Activated naive CD4-positive, alpha-beta T cell (primary cell): ENCODE measurements at places on chromosomes 12 and 14.
A peak's percentile ranks its signal among the peaks of the same experiment; 100 is the strongest.

DNA sequence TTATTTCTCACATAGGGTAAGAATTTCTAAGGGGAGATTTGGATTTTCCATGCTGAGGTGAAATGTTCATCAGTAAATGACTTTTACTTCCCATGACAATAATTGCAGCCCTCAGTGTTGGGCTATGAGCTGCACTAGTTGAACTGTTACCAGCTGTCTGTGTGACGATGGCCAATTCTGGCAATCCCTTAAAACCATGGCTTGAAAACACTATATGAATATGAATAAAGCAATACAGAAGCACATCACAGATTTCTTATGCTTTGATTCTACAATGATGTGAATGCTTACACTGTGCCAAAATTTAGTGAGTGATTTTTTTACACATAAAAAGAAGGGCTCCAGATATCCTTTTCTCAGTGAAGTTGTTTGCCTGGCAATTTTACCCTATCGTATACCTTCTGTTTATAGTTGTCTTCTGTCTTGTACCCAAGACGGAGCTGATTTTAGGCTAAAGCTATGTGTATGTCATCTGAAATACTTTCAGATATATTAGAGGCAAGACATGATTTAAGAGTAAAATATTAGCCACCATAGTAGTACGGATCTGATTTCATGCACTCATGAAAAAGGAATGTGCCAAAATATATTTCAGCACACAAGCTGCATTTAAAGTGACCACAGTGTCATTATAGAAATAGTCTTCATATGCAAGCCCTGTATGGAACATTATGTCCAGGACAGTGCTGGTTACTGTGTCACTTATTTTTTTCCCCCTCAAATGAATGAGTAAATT, 52.0 kb downstream of the SLC38A4 start:
- no peak for DNase-seq

DNA sequence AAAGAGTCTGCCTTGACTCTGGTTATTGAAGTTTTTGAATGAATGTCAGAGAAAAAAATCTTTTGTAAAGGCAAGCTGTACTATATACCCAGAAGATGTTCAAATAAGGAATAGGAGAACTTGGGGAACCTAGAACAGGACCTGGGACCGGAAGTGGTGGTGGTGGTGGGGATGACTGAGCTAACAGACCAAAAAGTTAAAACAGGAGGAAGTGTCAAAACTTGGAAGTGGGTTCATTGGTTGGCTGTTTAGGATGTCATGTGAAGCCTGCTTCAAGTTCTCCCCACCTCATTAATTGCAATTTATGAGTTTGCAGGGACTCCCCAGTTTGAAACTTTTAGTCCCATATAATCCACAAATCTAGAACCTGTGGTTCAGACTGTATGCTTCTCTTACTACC, 26.2 kb downstream of the PLXNC1 start:
- no peak for DNase-seq

- DNase-seq = no peak
Measured at GRCh38 chr14:83085725-83086124, 1552.1 kb upstream of the SEL1L start.

DNA sequence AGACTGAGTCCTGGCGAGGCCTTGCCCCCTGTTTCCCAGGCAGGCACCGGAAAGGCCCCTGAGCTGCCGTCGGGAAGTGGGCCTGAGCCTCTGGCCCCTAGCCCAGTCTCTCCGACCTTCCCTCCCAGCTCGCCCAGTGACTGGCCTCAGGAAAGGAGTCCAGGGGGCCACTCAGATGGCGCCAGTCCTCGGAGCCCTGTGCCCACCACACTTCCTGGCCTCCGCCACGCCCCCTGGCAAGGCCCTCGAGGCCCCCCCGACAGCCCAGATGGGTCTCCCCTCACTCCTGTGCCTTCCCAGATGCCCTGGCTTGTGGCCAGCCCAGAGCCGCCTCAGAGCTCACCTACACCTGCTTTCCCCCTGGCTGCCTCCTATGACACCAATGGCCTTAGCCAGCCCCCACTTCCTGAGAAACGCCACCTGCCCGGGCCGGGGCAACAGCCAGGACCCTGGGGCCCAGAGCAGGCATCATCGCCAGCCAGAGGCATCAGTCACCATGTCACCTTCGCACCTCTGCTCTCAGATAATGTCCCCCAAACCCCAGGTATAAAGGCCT, 10.9 kb downstream of the TNS2 start:
- no peak for DNase-seq

GRCh38 chr12:7634561-7634960, 31.1 kb downstream of the APOBEC1 start:
- DNase-seq = no peak

DNA sequence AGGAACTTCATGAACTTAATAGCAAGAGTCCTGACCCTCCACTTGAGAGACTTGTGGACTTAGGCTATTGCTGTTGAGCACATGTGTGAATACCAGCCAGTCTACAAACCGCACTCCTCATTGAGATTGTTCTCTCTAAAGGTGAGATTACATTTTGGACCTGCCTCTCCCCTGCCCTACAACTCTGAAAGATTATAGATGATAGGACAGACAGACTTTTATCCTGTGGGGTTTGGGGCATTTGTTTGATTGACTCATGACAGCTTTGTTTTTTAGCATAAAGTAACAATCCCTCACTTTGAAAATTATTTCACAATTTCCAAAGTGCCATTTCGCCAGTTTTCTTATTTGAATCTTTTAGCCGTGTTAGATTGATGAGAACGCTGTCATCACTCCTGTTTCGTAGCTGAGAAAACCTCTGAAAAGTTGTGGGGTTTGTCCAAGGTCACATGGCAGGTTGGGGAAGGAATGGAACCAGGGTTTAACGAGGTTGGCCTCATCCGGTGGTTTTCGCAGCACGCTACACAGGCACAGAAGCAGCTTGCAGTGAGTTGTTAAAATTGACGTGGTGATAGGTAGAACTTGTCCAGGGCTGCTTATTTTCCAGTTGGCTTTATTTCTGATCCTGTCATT, 836 bp downstream of the EVL start:
- peak; percentile 58 for DNase-seq

DNA sequence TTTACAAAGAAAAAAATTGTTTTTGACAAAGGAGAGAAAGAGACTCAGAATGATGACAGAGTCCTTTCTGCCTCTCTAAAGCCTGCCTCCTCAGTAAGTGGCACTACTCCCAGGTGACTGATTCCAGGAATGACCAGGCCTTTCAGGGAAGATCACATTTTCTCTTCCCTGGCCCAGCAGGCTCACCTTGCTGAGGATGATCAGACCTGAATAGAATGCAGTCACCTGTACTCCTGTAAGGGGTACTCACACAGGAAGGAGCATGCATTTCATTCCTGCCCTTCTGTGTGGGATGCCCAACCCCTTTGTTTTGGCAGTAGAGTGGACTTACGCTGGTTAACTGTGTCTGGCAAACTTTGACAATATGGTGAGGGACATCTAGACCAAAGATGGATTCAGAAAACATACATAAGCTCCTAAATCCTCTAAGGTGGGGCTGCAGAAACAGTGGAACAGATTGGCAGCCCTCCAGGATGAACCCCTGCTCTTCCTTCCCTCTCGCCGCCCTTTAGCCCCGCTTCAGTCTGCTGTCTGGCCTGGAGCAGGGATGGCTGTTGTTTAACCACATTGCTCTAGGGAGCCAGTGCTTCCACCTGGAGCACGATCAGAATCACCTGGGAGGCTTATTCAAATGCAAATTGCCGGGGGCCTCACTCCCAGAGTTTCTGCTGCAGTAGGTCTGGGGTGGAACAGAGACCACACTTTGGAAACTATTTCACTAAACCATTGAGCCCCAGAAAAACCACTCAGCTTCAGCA, 29.8 kb downstream of the ERG28 start:
- DNase-seq = no peak

DNA sequence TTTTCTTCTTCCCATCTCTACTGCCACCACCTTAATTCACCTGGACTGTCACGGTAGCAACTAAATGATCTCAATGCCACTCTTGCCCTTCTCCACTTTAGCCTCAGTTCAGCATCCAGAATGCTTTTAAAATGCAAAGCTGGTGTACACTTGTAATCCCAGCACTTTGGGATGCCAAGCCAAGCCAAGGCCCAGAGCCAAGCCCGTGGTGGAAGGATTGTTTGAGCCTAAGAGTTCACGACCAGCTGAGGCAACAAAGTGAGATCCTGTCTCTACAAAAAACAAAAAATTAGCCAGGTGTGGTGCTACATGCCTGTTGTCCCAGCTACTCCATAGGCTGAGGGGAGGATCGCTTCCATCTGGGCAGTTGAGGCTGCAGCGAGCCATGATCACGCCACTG, 5.9 kb downstream of the CIPC start:
- no peak for DNase-seq

- DNase-seq = no peak
Measured at GRCh38 chr12:3882896-3883564, 9.8 kb upstream of the PARP11 start.

GRCh38 chr12:52832985-52833905, 866 bp downstream of the KRT79 start:
- no peak for DNase-seq

- DNase-seq = no peak
Measured at GRCh38 chr14:56338674-56339073, 220.5 kb downstream of the PELI2 start.

GRCh38 chr12:72272731-72273498, 745 bp downstream of the TRHDE start:
- DNase-seq = no peak

DNA sequence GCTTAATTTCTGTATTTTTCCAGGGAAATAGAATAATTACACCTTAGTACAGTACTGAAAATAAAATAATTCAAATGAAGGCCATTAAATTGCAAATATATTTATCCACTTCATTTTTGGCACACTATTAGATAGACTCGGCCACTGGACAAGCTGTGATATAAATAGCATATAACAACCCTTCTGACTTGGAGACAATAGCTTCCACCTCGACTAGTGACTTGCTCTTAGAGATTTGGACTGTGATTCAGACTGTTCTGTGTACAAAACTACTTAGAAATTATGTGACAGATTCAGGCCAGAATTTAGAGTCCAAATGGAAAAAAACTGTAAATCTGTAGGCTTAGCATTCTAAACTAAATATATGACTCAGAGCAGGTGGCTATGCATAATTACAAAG, 949.9 kb downstream of the LRFN5 start:
- DNase-seq = no peak

- DNase-seq = no peak
Measured at GRCh38 chr14:42517806-42518500, 911.3 kb downstream of the LRFN5 start.

GRCh38 chr14:105398726-105399465, 558 bp downstream of the TEX22 start:
- DNase-seq = peak; percentile 48

- peak; percentile 85 for DNase-seq
Measured at GRCh38 chr14:51094901-51095853, at the start of gene TRIM9. Gene TRIM9 (minus strand): TSS chr14:51095105. CDS start chr14:51094939, 166 bp downstream.

DNA sequence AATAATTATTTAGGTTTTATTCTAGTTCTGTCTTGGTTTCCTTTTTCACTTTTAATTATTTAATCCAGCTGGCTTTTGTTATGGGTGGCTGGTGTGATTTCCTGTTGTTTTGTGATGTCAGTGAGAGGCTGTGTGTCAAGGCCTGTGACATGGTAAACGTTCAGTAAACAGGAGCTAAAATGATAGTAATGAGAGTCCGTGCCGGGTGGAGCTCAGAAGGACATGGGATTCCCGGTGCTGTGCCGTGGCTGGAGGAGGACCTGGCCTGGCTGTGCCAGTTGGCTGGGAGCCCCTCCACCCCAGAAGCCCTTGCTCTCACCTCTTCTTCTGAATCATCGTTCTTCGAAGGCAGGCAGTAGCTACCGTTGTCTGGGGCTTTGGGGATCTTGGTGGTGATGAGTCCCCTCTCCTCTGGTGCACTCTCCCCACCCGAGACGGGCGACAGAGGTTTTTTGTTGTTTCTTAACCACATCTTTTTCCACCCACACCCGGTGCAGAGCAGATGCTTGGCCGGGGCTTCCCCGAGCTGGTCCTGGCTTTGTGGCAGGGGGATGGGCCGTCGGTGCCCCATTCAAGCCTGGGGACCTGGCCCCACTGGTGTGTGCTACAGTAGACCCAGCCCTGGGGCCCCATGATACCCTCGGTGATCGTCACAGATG, 29.1 kb downstream of the SH2B3 start:
- peak; percentile 64 for DNase-seq

DNA sequence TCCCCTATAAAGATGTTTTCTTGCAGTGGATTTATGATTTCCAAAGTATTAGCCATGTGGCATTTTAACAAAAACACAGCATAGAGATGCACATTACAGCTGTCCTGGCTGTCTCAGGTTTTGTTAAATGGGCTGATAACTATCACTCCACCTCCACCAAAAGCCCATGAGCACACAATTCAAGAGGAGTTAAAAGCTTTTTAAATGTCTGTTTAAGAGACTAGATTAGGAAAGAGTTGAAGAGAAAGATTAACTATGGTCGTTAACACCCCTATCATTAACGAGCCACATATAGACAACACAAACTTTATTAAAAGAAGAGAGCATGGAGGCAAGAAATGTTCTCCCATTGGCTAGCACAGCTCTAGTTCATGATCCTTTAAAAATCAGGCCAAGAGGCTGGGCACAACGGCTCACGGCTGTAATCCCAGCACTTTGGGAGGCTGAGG, 14.5 kb downstream of the CBX5 start:
- no peak for DNase-seq

GRCh38 chr12:19212245-19212644, 82.7 kb downstream of the PLEKHA5 start:
- DNase-seq = no peak

GRCh38 chr14:104982548-104983230, 2.9 kb upstream of the CLBA1 start:
- DNase-seq = no peak

DNA sequence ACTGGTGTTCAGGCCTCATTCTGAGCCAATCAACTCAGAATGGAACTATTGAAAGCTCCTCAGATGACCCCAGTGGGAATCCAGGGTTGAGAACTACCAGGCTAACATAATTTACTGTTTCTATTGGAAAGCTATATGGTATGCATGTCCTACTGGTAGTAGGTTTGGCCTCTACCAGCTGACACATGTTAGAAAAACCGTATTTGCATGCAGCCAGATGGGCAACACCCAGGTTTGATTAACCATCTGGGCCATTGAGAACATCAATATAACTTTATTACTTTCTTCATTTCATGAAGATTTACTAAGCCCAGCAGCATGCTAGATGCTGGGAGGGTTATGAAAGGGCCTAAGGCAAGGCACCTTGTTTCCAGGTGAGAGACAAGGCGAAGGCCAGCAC, 181.4 kb upstream of the PARP11 start:
- DNase-seq = no peak

GRCh38 chr14:60648249-60648933, 886 bp downstream of the SIX1 start:
- no peak for DNase-seq
